ENCODE measurements at places on chromosomes 5 and 9.

DNA sequence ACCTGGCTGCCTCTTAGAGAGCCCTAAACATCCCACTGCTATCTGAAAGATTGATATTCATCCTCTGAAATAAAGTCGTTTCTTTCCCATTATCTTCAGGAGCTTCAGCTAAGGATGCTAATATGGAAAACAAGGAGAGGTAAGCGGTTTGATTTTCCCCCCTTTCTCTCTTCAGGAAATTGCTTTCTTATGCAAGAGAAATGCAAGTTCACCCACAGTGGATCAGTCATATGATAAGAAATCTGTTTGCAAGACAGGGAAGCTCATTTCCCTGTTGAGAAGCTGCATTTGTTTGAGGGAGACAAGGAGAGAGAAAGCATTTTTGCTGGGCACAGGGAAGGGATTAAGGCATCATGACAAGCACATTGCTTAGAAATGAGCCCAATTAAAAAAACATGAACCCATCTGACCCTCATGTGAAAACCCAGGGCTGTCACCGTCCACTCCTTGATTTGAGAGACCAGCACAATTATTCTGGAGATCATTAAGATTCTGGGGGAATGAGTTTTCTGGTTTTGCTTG lies 53.7 kb upstream of the BOD1 start:
- no peak for DNase-seq

- DNase-seq, result no peak
These were observed at the start of gene GOLGA2 for GRCh38 chr9:128275198-128276007. TSS of gene GOLGA2 (minus strand) at chr9:128276007. CDS start at chr9:128275976, 31 bp downstream.

DNA sequence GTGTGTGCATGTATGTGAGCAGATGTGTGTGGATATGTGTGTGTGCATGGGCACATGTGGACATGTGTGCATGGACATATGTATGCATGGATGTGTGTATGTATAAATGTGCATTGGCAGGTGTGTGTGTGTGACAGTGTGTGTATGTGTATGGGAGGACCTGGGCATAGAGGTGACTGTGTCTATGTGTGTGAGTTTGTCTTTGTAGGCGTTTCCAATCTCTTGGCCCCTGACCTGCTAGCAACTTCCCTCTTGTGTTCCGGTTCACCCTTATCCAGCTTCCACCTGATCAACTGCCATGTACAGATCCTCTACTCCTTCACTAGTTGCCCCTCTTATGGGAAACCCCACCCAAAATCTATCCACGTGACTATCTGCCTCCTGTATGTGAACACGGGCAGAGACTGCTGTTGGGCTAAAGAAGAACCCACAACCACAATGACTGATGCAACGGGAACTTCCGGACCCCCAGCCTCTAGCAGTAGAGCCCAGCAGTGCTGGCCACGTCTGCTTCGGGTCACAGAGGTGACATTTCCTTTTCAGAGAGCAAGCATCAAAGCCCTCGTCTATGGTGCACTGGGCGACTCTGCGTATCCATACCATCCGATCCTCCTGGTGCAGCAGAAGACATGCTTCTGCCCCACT lies 24.9 kb upstream of the GADD45G start:
- DNase-seq, result no peak

GRCh38 chr9:83336706-83337105 lies 201.5 kb downstream of the FRMD3 start:
- DNase-seq, result no peak

DNA sequence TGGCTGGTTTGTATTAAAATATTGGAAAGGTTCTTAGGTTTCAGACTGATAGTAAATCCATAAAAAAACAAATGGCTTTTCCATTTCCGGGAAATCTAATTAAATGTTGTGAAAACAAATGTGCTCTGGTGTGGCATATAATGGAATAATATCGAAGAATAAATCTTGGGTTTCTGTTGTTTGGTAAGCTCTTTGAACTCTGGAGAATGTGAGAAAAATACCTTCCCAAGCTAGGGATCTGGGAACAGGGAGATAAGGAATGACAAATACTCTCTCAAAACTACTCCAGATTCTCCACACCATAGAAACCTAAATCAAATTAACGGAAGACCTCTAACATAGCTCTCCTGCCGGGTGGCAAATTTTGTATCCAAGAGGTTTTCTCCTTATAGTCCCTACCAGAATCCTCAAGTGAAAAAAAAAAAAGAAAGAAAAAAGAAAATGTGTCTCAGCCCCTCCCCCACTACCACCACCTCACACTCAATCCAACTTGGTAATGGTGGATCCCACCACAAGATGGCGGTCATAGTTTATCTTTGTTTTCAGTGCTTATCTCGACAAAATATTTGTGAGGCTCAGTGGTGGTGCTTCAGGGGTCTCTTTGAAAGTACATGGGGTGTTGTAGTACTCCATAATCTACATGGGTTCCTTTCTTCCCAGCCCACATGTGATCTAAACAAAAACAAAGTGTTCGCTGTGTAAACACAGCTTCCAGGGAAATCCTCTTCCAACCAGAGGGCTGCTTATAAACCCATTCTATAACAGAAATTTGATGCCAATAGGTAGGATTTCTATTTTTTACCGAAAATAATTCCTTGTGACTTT lies 54.5 kb upstream of the FST start:
- no peak for DNase-seq

- DNase-seq, result no peak
These were observed 75.0 kb upstream of the TNC start for GRCh38 chr9:115192835-115193525.
